Activated gamma-delta T cell treated with Interleukin-2 at 50 U/mL for 16 hours (primary cell): ENCODE measurements at places on chromosomes 5 and 9.

DNA sequence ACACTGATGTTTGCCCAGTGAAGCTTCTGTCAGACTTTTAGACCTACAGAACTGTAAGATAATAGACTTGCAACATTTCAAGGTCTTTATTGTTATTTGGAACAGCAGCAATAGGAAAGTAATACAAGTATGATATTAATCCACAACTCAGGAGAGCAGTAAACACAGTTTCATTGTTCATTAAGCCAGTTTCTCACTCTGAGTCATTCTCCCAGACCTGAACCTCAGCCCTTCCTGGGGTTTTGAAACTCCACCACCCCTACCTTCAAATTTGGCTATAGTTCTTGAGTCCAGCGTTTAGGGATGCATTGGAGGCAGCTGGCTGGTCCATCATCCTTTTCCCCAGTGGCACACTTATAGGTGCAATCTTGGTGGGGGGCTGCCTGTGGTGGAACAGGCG is 203.2 kb downstream of the RAB3C start:
- no peak for DNase-seq

DNA sequence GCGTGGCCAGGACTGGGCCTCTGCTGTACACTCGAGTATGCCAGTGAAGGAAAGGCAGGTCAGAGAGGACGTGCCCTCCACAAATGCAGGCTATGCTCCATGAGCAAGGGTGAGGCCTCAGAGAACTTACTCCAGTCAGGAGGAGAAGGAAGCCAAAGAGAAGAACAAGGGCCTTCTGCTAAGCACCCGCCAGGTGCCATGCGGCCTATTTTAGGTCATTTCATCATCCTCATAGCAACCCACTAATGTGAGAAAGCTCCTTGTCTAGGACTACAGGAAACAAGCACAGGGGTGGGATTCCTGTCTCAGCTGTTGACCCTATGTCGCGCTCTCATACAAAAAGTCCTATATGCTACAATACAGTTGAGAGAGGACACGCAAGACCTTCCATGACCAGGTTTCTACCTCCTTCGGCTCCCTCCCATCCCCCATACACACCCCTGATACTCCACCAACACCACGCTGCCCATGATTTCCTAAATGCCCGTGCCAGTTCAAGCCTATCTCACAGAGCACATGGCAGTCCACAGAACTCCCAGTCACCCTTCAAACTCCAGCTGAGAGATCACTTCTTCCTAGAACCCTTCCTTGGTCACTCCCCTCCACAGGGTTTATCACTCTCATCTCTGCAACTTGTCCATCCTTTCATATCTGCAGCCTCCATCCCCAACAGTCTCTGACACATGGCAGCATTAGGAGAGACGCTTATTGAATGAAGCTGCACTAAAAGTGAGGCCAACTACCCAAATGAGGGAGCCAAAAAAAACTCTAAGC is 26.8 kb downstream of the PSMB7 start:
- no peak for DNase-seq

DNA sequence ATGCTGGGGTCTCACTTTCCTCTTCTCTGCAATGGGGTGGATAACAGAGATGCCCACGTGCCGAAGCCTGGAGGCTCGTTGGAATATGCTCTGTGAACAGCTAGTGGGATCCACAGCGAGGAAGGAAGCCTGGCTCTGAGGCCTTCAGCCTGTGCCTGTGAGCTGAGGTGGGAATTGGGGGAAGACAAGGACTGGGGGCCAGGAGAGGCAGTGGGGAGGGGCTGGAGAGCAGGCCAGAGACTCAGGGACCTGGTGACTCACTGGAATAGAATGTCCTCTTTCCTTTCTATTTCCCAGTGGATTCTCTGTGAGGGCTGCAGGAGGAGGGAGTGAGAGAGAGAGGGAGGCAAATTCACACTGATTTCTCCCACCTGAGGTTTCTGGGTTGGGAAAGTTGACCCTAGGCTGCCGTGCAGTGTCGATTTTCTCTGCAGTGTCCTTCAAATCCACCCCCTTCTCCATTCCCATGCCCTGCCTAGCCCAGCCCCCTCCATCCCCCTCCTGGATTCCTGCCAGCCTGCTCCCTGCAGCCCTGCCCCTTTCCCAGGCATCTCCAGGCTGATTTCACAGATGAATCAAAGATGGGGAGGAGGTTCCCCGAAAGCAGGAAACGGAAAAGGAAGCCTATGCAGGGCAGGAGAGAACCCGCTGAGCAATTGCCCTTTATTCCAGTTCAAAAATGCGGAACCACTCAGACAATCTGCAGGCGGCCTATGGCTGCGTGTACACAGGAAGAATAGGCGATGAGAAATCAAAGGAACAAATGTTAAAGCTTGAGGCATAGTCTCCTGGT is 1.4 kb upstream of the SPAAR start:
- DNase-seq, result no peak

DNA sequence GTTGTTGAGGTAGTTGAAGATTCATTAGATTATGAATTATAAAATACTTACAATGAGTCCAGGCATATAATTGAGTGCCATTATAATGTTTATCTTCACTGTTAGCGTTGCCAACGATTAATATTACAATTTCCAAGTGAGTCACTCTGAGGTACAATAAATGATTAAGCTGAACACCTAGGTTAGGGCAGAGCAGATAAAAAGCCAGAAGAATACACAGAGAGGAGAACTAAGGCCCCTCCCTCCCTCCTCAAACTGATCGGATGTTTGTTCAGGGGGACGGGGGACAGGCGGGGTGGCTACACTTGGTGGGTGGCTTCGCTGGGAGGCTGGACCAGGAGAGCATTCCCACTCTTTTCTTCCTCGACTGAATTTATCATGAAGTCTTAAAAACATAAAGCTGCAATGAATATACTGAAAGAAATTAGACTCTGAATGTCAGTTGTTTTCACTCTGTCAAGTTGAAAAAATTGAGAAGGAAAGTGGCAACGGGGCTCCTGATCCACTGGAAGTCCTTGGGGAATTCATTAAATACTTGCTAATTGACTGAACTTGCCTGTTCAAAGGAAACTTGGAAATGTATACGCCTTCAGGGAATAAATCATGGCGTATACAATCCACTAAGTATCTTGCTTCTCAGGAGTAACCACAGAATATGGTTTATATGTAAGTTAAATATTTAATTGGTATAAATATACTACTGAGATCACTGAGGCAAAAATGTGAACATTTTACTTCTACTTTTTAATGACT is 198.1 kb downstream of the TSSK1B start:
- no peak for DNase-seq

GRCh38 chr5:31280210-31280609 is 86.7 kb downstream of the CDH6 start:
- no peak for DNase-seq

DNA sequence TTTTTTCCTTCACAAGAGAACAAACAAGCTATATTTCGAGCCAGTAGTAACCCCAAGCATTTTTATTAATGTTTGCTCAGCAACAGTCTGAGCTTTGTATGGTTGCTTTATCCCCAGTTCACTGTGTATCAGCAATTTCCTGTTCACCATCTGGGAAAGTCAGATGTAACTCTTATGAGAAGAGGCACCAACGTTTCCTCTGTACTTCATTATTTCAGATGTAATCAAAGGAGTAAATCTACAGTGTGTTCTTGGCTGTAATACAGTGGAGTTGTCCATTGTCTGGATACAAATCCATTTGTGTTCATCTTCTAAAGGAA is 340.2 kb downstream of the ARRDC3 start:
- no peak for DNase-seq

- no peak for DNase-seq
Measured at GRCh38 chr5:130520211-130520610, 615.9 kb downstream of the CHSY3 start.

DNA sequence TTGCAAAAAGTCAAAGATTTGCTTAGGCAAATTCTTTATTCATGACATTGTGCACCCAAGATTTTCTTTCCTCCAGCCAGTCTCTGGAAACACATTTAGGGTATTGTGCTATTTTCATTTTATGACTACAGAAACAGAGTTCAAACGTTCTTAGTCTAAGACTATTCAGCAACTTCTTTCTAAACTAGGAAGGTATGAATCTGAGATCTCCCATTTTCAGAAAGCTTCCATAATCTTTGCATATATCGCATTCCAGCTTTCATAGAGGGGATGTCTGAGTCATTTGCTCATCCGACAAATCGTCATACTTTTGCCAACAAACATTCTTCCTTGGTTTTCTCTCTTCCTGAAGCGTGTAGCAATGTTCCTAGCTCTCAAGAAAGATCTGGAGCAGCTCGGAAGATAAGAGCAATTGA is 1.6 kb upstream of the PAPPA start:
- no peak for DNase-seq

DNA sequence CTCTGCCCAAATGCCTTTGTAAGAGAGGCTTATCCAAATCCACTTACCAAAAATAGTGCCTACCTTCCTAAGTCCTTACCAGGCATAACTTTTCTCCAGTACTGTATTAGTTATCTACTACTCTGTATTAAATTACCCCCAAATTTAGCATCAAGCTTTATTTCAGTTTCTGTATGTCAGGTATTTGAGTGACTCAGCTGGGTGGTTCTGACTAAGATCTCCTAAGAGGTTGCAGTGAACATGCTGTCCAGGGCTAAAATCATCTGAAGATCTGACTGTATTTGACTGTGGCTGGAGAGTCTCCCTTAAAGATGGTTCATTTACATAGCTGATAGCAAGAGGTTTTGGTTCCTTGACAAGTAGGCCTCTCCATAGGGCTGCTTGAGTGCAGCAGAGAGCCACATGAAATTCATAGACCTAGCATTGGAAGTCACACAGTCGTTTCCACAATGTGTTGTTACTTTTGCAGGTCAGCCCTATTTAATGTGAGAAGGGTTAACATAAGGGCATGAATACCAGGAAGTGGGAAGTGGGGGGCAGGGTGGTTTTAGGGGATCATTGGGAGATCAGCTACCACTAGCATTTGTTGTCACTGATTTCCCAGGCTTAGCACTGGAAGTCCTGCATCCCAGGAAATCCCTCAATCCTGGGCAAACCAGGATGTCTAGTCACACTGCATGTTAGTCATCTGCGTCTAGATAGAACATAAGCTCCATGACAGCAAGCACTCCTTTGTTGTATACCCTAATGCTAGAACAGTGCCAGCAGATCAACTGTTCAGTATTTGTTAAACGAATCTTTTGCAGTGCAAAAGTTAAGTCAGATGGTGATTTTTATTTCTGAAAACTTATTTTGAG is 2.0 kb upstream of the ZNF622 start:
- DNase-seq, result no peak

GRCh38 chr9:107422189-107423185 is 67.1 kb downstream of the KLF4 start:
- no peak for DNase-seq

GRCh38 chr9:8717146-8717545 is 917.6 kb upstream of the DMAC1 start:
- no peak for DNase-seq

DNA sequence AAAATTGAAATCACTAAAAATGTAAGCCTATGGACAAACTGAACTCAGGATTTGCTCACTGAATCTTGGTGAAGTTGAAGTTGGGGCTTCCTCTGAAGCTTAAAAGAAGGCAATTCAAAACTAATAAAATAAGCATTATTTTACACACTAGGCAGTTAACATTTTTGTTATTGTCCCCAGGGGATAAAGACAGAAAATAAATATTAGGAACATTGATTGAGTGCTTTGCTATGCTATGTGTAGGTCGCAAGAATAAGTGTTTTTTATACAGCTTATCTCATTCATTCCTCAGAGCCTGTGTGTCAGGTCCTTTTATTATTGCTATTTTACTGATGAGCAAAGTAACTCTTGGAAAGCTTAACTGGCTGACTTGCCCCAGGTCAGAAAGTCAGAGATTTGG is 82.2 kb downstream of the ZNF608 start:
- DNase-seq, result no peak

GRCh38 chr9:132744881-132745755 is 74.9 kb downstream of the GTF3C4 start:
- DNase-seq, result no peak

DNA sequence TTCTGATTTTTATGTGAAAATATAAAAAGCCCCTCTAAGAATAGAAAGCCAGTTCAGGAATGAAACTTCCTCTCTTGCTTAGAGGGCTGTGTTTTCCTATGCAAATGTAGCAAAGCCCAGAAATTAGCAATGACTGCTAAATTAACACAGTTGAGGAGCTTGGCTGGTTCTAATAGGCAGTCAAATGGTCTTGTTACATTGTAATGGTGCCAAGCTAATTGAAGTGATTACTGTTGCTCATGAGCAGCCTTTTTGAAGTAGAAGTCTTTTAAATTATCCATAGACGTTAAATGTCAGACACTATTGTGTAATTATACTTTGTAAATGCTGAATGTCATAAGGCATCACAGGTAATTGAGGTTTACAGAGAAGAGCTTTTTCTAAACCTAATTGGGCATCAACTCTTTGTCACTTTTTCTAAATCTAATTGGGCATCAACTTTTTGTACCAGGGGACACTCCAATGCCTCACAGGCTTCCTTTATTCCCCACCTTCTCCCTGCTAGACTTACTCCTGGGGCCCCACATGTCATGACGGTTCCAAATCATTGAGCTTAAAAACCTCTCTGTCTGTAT is 229.1 kb downstream of the PSAT1 start:
- DNase-seq, result no peak

GRCh38 chr9:93673839-93674334 is 97.5 kb downstream of the PHF2 start:
- peak; percentile 2 for DNase-seq

DNA sequence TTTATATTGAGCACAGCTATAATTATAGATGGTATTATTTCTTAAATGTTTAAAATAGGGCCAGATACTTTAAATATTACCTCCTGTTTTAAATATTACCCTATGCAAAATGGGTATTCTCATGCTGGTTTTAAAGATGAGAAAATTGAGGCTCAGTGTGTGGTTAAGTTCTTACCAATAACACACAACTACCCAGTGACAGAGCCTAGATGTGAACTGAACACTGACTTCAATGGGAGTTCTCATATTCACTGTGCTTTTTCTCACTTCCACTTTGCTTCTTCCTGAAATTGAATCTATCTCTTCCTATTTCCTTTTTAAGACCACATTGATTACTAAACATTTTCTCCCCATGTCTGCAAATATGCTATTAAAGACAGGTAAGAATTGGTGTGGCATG is 135.8 kb upstream of the TUSC1 start:
- no peak for DNase-seq

DNA sequence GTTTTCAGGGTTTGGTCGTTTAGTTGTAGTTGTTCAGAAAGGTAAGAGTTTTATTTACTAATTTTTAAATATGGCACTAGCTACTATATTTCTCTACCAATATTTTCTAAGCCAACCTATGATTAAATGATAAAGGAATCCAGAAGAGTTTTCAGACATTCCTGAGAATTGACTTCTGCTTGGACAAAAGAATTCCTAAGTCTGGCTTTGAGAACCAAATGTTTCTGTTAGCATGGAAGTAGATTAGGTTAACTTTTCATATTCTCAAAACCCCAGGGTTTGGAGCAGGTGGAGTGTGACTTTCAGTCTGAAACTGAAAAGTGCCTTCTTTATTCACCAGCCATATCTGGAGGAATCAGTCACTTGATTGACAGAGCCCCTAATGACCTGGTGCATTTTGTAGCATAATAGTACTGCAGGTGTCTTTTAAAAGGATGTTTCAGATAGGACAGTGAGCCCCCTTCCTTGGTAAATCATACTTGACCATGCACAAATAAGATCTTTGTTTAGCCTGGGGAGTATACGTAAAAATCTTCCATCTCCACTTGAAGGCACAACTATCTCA is 457.0 kb upstream of the ZNF462 start:
- DNase-seq, result no peak

GRCh38 chr5:135651156-135651555 is 72.4 kb upstream of the CXCL14 start:
- DNase-seq, result no peak
